ENCODE measurements at places on chromosomes 4 and X.

- no peak for DNase-seq
Observed at GRCh38 chrX:115957862-115958490, 212.6 kb upstream of the AGTR2 start.

GRCh38 chr4:133372699-133373098 is 223.6 kb downstream of the PCDH10 start:
- no peak for DNase-seq

GRCh38 chr4:153788413-153789276 is at the start of gene SFRP2:
Gene SFRP2, minus strand, starts transcription at chr4:153789083. Its CDS starts 248 bp downstream, at chr4:153788835.
- no peak for DNase-seq

DNA sequence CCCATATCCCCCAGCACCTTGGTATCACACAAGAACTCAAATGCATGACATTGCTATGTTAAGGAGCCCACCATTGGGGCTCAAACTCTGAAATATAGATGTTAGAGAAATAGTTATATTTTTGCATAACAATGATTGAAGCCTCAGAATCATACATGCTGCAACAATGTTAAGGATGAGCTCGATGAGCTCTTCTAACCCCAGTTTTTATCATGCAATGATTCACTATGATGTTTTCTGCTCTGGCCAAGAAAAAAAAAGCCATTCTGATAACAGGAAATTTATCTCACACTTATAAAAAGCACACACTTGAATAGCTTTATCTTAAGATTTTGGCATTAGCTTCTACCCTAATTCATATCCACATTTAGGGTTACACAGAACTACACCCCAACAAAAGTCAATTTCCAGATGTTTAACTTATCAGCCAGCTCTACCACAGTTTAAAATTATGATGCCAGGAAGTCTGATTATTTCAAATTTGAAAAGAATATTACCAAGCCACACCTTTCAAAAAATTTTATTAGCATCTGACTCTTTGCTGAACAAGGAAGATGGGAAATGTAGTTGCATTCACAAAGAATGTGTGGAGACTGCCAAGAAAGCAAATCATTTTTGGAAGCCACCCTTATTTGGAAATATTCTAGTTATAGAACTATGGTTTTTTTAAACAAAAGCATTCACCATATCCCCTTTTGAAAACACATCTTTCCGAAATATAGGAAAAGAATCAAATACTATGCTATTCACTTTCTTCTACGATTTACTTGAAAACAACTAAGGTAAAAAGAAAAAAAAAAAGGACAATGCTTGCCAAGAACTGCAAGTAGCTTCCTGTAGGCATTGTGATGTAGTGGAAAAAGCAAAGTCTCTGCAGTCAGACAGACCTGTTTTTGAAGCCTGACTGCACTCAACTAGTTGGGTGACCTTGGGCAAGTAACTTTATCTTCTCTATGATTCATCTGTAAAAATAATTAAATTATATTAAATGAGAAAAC is 100.8 kb upstream of the PLS3 start:
- DNase-seq, result no peak

GRCh38 chrX:107565015-107565414 is 63.3 kb upstream of the PRPS1 start:
- no peak for DNase-seq

GRCh38 chrX:134459683-134460004 is 321 bp upstream of the HPRT1 start:
- DNase-seq, result no peak

DNA sequence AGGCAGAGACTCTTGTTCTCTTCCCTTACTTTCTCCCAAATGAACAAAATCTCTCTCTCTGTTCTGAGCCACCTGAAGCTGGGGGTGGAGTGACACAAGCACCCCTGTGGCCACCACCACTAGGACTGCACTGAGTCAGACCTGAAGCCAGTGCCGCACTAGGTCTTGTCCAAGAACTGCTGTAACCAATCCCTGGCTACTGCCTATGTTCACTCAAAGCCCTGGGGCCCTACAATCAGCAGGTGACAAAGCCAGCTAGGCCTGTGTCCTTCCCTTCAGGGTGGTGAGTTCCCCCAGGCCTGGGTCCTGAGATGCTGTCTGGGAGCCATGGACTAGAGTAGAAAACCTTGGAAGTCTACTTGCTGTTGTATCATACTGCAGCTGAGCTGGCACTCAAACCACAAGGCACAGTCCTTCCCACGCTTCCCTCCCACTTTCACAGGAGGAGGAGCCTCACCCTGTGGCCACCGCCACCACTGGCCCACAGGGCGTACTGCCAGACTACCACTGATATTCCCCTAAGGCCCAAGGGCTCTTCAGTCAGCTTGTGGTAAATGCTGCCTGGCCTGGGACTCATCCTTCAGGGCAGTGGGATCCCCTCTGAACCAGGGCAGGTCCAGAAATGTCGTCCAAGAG is 119.1 kb downstream of the RTL9 start:
- DNase-seq, result no peak

DNA sequence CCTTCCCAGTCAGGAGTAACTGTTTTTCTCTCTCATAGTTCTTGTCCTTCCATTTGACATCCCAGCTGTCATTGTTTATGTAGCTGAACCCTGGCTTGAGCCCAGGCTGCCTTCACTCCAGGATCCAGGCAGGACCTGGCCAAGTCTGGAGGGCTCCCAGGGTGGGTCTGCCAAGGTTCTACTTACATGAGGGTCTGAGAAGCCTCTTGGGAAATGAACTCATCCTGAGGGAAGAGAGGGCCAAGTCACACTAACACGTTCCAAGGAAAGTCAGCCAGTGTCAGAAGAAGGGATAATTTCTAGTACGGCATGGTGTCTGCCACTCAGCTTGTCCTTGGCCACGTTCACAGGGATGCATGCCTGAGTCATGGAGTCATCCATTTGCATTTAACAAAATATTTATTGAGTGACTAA is 54.8 kb upstream of the SRD5A3 start:
- no peak for DNase-seq

DNA sequence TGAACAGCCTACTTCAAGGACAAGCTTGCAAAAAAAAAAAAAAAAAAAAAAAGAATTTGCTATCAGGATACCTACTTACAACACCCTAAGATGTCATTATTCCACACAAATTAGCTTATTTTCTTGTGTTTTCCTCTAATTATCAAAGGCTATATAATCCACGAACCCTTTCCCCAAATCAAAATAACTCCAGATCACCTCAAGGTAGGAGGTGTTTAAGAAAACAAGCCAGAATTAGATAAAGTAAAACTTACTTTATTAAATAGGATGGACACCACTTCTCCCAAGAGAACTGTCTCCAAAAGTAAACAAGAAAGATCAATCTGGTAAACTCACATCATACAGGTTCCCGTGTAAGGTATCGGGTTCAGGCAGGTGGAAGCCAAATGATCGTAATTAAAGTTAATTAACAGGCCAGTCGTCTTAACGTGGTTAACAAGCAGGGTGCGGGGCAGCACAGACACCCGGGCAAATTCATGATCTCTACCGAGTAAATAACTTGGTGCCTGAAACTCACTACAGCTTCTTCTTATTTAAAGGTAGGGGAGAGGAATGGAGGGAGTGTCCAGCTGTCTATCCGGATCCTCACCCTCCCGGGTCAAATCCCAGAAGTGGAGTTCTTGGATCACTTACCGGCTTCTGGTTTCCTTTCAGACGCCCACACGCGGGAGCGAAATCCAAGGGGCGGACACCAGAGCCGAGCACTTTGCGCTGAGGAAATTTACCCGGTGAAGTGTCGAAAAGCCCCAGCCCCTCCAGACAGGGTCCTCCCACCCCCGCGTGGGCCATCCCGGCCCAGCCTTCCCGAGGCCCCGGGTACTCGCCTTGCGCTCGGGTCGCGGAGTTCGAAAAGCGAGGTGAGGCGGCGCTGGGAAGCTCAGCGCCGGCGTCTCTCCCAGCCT is 708 bp downstream of the ARAP2 start:
- DNase-seq, result peak; percentile 21

DNA sequence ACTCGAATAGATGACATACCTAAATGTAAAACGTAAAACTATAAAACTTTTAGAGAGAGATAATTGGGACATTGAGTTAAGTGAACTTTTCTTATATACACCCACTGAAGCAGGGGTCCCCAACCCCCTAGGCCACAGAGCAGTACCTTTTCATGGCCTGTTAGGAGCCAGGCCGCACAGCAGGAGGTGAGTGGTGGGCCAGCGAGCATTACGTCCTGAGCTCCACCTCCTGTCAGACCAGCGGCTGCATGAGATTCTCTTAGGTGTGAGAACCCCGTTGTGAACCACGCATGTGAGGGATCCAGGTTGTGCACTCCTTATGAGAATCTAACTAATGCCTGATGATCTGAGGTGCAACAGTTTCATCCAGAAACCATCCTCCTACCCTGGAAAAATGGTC is 114.8 kb downstream of the HMX1 start:
- DNase-seq, result no peak

- DNase-seq, result no peak
Observed at GRCh38 chr4:3461515-3462291, 1.4 kb upstream of the DOK7 start.

DNA sequence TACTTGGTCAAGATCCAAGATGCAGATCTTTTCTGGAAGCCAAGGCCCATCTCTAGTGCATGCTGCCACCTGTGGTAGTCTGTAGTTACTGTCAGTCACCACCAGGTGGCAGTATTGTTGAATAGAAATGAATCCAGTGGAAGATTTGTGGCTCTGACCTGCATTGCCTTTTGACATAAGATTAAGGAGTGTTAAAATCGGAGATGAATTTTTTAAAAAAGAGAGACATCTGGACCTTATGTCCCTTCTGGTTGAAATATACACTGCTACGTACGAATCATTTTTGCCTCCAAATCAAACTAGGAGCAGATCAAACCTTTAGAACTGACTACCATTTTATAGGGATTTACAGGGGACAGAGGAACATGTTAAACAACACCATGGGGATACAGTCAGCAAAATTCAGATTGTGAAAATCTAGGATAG is 46.9 kb upstream of the RHOH start:
- peak; percentile 13 for DNase-seq

- no peak for DNase-seq
Observed at GRCh38 chr4:80078346-80079092, 5.5 kb upstream of the ANTXR2 start.

GRCh38 chr4:96134806-96135205 is 294.9 kb downstream of the PDHA2 start:
- DNase-seq, result no peak

DNA sequence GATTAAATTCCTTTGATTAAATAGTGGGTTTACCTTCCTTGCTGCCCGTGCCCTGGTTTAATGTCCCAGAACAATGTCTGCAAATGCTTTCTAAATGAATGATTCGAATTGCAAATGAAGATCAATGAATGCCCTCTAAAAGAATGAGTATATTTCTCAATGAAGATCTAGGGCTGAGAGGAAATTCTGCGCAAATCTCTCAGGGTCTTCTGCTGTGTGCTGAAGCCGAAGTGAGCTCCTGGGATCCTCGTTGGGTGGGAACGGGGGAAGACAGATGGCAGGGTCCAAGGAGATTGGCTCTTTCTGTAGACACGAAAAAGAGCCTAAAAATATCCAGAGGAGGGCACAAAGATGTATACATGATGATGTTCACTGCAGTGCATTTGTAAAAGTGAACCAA is 224.8 kb downstream of the STIM2 start:
- no peak for DNase-seq

GRCh38 chrX:51779306-51779705 is 36.1 kb downstream of the GSPT2 start:
- no peak for DNase-seq

DNA sequence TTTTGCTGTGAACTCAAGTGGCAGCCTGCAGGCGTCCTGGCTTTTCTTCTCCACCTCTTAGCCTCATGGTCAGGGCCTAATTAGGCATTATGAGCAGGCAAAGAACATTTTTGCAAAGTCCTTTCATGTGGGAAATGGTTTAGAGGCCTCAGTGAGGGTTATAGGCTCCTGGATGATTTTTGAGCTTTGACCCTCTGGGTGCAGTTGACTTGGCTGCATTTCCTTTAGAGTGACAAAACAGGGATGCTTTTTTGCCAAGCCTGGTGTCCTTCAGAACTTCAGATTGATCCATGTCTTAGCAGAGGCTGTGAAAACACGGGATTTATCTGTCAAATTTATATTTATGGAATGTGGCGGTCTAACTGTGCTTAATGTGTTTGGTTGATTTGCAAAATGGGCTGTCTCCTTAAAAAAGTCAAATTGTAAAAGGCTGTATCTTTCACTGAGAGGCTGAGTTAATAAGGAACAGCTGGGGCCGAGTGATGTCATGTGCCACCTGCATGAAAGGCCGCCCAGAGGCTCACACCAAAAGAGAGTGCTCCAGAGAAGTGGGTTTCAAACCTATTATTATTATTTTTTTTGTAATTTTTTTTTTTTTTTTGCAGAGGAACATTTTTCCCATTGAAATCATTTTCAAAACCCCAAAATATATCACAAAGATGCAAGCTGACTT is 192.2 kb upstream of the ARX start:
- no peak for DNase-seq

- DNase-seq, result no peak
Observed at GRCh38 chr4:111269439-111269838, 646.6 kb upstream of the PITX2 start.

- no peak for DNase-seq
Observed at GRCh38 chrX:67384403-67384802, 159.4 kb upstream of the AR start.

- no peak for DNase-seq
Observed at GRCh38 chr4:110808351-110808878, 185.5 kb upstream of the PITX2 start.

DNA sequence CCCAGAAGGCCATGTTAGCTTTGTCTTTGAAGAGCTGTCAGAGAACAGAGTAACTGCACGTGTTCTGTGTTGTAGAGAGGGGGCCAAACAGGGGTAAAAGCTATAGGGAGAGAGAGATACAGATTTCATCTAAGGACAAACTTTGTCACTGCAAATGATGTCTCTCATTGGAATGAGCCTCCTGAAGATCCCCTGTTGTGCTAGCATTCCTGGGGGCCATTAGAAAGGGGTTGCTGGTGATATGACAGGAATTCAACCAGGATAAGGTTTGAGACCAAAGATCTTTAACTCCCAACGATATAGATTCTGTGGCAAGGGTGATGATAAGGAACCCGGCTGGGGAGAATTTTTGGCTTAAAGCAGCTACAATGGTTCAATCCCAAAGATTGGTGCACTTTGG is 16.8 kb downstream of the MID1 start:
- no peak for DNase-seq

DNA sequence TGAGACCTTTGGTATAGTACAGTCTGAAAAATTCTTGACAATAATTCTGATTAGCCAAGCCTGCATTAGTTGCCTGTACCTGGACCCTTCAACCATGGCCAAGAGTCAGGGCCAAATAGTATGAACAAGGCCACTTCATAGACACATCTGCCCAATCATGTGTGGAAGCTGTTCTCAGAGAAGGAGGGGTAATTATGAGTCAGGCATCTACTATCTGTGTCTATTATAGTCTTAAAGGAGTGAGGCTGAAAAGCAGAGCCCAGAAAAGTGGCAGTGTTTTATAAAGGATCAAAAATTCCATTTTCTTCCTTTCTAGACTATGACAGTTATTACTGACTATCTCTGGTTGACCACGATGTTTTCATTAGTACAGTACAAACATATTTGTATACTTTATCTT is 5.0 kb upstream of the ADGRL3 start:
- DNase-seq, result no peak

DNA sequence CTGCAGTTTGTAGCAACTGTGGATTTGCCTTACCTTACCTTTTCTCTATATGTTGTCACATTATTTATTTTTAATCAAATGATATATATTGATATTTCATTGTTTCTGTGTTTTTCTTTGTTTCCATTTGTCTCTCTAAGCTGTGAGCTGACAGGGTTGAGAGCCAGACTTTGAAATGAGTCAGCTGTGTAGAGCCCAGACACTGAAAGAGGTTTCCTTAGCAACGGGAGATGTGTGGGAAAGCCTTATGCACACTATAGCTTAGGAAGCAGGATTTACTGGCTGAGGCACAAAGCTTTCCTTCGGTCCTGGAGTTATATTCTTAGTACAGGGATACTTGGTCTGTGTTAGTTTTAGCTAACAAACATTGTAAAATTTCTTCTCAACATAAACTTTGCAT is 192.2 kb downstream of the FGF13 start:
- DNase-seq, result no peak

All from stimulated activated CD8-positive, alpha-beta memory T cell treated with anti-CD3 and anti-CD28 coated beads, Interleukin-7, amount 100 ng/mL, for 24 hours (primary cell).